ENCODE measurements at places on chromosomes 6 and 20.
A peak's percentile ranks its signal among the peaks of the same experiment; 100 is the strongest.

DNA sequence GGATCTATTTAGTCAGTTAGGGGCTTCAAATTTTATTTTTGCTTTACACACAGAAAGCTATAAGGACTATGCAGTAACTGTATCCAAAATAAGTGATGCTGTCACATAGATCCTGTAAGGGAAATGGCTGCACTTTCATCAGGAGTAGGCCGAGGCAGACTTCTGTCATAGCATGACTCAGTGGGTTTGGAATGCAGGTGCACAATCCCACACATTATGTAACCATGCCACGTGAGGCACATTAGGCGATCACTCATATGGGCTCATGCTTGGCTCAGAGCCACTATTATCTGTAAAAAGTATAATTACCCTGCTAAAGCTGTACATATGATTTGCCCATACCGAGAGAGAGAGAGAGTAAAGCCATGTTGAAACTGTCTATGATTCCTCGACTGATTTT, 1189.4 kb upstream of the EYS start:
- DNase-seq: no peak

GRCh38 chr6:13190376-13190775, 138.0 kb downstream of the TBC1D7 start:
- no peak for DNase-seq

DNA sequence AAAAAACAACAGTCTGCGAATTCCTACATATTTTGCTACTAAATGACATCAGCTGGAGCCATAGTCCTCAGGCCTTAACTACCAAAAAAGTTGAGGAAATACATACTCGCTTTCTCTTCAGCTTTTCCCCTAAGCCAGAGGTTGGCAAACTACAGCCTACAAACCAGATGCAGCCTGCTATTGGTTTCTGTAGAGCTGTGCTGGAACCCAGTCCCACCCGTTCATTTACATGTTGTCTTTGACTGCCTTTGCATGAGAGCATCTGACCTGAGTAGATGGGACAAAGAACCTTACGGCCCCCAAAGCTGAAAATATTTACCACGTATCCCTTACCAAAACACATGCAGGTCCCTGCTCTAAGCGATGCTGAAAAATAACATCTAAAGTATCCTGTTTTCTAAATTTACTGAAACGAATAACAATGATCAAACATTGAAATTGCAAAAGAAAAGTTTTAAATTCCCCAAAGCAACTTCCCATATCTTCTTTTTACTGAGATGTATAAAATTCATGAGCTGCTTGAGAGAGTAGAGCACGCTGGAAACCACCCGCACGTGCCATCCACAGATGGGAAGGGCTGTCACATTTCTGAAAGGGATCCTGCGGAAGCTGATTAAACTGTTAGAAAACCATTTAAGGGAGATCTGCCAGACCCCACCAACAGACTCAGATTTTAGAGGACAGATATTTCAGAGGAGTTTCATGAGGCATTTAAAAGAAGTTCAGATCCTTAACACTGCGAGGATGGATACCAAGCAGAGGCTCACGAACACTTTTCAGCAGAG, 124.1 kb downstream of the PRKN start:
- DNase-seq: no peak

DNA sequence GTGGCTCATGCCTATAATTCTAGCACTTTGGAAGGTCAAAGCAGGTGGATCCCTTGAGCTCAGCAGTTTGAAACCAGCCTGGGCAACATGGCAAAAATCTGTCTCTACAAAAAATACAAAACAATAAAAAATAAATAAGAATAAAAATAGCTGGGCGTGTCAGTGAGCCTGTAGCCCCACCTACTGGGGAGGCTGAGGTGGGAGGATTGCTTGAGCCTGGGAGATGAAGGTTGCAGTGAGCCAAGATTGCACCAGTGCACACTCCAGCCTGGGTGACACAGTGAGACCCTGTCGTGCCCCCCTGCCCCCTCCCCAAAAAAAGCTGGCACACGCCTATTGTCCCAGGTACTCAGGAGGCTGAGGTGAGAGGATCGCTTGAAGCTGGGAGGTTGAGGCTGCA, 35.1 kb upstream of the SRPK1 start:
- no peak for DNase-seq

GRCh38 chr20:63253438-63254231, 628 bp downstream of the NKAIN4 start:
- DNase-seq: no peak

DNA sequence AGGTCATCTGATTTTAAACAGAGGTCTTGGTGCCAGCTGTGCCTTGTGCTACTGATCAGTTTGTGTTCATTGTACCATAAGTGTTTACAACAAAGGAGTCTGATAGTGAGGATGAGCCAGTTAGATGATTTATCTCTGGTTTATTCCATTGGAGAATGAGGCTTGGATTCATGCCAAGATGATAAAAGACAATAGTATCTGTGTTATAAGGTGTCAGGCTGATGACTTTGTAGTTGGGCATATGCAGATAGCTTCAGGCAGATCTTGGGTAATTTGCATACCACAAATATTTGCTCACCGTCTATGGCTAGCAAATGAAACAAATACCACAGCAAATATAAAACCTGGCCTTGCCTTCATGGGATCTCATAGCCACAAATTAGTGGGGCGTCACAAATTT, 43.3 kb upstream of the PHACTR2 start:
- DNase-seq: peak; percentile 39

All from RPMI7951 (cell line).